ENCODE measurements at places on chromosomes 6 and 20.

DNA sequence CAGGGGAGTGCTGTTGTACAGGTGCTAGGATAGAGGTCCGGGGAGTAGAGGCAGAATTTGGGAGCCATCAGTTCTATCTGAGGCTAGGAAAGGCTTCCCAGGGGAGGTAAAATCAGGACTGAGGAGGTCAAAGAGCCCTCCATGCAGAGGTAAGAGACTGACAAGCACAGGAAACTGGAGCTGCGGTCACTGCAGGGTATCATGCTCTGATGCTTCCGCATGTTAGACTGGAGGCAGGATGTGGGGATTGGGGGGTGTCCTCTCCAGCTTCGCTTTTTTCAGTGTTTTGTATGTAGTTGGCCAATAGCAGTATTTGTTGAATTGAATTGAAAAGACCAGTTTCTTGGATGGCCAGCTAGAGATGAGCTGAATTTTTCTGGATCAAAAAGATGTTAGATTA lies 87.8 kb downstream of the SLC22A3 start:
- DNase-seq: no peak

DNA sequence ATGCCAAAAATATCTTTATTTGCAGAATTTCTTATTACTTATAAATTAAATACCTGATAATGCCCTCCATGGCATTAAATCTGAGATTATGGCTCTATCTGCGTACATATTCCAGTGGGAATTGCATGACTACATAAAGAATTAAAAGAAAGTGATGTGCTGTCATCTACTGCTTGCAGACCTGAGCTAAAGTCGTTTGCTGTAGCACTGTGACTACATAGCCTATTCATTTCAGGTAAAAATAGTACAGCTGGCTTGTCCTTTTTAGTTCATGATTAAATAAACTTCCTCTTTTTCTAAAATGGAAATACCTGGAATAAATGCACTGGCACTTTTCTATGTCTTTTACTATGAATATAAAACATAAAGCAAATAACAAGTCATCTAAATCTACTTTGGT lies 78.1 kb downstream of the CGA start:
- no peak for DNase-seq

- DNase-seq: no peak
These were observed 303.6 kb downstream of the TRDN start for GRCh38 chr6:123333000-123333756.

DNA sequence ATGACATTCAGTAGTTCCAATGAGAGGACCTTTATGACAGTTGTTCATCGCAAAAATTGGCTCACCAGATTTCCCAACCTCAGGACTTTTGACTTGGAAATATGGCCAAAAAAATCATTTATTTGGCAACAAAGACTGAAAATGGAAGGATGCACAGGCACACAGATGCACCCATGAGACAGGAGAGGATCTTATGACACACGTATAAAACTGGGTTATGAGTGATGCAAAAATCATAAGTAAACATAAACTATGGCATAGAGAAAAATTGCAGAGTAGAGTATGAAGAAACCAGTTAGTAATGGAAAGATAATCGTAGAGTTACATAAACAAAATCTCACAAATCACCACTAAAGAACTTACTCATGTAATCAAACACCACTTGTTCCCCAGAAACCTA lies 546.9 kb downstream of the ADGRB3 start:
- DNase-seq: no peak

DNA sequence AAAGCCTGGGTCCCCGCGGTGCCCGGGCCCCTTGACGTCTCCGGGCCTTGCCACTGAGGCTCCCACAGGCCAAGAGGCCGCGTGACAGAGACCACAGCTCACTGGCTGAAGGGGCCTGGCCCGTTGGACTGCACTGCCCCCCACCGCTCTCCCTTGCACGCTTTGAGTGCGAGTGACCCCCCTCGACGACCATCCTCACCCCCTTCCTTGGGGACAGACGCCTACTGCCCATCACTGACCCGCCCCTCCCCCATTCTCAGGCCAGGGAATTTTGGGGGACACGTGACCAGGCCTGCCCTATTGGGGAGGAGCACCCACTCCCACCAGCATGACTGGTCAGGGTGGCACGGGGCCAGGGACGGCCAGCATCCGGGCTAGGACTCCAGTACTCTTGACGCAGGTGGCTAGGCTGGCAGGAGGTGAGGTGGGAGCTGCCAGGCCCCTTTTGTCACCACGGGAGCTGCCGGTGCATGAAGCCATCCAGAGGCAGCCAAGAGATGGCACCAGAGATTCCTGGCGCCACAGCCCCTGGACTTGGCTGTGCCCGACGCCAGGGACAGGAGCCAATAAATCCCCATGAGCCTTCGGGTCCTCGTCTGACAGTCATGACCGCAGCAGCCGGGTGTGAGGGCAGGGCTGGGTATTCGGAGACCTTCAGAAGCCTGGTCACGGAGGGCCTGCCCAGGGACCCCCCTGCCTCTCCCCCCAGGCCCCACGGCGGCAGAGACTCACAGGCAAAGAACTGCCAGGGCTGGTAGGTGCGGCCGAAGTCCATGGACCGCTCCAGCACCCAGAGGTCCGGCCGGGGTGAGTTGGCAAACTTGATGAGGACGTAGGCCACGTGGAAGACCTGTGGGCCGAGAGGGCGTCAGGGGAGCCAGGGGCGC lies 14.5 kb downstream of the LAMA5 start:
- DNase-seq: no peak

DNA sequence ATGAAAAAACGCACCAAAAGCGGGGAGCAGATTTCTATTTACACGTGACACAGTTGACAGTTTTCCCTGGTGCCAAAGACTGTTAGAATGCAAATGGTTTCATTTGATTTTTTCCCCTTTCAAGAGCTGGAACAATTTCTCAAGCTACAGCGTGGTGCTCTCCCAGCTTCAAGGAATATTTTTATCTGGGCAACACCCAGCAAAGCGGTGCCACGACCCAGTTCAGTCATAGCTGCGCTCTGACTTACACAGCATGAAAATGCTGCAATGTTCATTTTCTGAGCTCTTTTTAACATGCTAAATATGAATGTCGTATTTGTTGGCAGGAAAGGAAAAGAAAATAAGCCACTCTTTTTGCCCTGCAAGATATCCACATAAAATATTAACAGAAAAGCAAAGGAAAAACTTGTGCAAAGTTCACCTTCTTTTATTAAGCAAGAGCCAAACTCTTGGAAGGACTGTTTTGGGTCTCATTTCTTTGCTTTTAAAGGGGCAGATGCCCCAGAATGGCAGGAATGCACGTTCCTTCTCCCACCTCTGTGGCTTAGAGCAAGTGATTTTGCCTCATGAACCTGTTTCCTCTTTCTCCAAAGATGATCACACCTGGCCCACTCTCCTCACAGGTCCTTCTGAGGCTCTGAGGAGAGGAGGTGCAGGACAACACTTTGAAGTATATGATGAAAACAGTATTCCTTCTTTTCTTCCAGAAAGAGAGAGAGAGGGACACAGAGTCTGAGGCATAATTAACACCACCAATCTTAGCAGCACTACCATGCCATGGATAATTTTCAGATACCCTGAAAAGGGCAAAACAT lies 47.0 kb downstream of the TTI1 start:
- no peak for DNase-seq

- DNase-seq: no peak
These were observed 623.9 kb downstream of the DOK5 start for GRCh38 chr20:55099251-55099650.

GRCh38 chr20:58480551-58481336 lies 34.5 kb downstream of the APCDD1L start:
- no peak for DNase-seq

DNA sequence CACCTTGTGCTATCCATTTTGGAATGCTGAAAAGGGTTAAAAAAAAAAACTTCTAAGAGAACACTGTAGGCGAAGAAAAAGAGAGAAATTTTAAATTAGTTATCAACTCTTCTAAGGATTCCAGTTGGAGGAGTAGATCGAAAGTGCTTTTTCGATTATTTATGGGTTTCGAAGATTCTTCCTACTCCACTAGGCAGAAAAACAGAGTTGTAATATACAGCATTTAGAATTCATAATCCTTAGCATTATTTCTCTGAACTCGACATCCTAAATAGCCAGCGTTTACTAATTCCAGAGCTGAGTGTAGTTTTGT lies 817 bp upstream of the RNF217 start:
- no peak for DNase-seq

DNA sequence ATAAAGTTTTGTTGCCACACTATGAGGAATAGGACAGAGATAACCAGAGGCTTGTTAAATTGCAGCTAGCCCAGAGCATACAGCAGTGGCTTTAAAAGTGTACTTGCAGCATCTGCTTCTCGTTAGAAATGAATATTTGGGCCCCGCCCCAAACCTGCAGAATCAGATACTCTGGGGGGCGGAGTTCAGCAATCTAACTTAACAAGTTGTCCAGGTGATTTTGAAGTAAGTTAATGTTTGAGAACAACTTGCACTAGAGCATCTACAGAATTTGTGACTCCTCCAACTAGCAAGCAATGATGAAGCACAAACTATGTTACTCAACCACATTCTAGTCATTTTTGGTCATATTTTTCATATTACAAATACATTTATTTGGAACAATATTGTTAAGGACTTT lies 10.6 kb upstream of the SUPT3H start:
- DNase-seq: no peak

DNA sequence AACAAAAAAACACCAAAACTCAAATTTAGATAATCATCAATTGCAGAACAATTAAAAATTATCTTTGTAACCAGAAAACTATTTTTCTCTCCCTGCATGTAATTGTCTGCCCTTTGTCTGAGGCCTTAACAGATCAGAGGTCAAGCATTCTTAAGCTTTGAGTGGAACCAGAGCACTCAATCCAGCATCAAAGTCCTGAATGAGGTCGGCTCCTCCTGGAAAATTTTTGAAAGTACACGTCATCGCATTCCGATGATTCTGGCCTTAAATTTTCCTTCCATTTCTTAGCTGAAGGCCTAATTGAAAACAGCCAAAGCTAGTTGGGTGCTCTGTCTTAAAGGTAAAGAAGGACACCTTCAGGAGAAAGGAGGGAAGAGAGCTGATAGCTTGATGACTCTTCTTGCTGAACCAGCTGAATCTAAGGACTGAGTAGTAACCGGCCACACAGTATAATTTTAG lies 510.2 kb upstream of the SULF2 start:
- no peak for DNase-seq

- no peak for DNase-seq
These were observed 154.2 kb upstream of the QKI start for GRCh38 chr6:163260111-163260895.

- no peak for DNase-seq
These were observed 42.5 kb upstream of the CD83 start for GRCh38 chr6:14075095-14075503.

GRCh38 chr6:34914358-34914757 lies 25.3 kb downstream of the ANKS1A start:
- DNase-seq: no peak

DNA sequence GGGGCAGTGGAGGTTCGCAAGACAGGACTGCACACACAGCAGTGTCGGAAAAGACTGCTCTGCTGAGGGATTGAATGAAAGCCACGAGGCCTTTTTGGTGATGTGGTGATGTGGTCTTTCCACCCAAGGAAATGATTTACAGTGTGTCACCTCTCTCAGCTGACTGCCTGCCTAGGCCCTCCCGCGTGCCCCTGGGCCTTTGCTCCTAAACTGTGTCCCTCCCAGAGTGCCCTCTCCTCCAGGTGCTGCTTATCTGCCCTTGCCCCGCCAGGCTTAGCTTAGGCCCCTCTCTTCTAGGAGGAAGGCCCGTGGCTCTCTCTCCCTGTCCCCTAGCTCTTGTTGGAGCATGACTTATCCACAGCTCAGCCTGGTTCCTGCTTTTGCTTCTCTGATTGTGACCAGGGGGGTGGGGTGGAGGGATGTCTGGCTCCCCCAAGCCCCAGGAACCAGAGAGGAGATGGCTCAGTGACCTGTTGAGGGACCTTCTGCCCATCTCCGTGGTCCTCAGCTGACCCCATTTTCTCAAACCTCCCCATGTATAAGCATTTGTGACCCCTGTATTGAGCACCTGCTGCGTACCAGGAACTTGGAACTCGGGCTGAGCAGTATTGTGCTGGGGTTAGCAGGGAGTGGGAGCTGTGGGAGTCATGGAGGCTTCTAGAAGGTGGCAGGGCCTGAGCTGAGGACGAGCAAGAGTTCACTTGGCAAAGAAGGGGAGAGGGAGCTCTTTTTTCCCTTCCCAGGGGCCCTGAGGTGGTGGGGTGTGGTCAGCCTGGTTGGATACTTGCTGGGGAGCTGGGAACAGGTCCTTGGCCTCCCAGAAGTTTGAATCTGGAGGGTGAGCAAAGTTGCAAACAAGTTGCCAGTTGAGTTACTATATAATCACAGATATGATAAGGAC lies 2.2 kb downstream of the SRC start:
- DNase-seq: no peak

DNA sequence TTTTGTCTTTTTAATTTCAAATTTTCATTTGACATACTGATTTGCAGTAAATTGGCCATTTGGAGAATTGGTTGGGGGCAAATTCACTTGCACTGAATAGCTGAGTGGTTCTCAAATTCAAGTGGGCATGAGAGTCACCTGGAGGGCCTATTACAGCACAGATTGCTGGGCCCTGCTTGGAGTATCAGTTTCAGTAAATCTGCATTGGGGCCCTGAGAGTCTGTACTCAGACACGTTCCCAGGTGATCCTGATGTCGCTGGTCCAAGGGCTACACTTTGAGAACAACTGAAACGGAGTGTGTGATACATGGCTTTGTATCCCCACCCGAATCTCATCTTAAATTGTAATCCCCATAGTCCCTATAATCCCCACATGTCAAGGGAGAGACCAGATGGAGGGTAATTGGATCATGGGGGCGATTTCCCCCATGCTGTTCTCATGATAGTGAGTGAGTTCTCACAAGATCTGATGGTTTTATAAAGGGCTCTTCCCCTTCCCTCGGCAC lies 115.9 kb downstream of the KLHL32 start:
- DNase-seq: no peak

- no peak for DNase-seq
These were observed 22.5 kb downstream of the MAP3K5 start for GRCh38 chr6:136769759-136770158.

- DNase-seq: no peak
These were observed 147.0 kb downstream of the CDH26 start for GRCh38 chr20:60104993-60105803.

DNA sequence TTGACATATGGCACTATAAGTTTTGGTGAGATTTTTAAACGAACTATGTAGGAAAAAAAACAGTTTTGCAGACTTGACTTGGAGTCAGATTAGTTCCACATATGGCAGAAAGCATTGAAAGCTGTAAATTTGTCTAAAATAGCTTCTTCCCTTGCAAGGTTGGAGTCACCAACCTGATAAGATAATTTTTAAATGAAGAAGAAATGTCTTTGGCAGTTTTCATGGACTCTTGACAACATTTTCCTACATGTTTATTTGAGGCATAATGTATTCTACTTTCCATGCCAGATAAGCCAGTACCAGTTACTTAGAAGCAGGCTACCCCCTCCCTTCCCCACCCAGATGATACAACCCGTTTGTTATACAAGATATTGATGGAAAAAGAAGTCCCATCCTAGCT lies 5.2 kb downstream of the KLHL32 start:
- DNase-seq: no peak
